NCI-H2107 (cell line): ENCODE measurements at places on chromosomes 1 and 21.

GRCh38 chr1:115091572-115091971, 2.3 kb upstream of the TSPAN2 start:
- no peak for DNase-seq

GRCh38 chr1:2127187-2128145, 67.1 kb downstream of the FAAP20 start:
- DNase-seq = no peak

DNA sequence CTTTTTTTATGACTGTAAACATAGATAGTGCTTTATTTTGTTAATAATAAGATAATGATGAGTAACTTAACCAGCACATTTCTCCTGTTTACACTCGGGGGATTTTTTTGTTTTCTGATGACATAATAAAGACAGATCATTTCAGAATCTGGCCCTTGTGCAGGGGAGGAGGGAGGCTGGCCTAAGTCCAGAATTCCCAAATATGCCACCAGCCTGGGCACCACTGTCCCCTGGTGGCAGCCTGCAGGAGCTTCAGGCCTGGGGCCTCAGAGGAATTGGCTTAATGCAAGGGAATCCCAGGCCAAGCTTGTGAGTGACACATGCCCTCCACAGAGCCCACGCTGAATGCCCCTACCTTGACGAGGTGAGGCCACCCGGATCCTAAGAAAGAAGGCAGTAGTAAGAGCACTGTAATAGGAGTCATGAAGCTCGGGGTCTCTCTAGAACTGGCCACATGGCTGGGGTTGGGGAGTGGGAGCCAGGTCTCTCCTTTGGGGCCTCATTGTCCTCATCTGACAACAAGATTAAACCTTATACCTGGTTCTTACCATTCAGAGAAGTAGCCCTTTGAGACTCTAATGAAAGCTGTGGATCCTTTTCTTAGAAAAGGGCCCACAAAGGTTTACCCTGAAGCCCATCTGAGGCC, 24.1 kb downstream of the ETNK2 start:
- peak; percentile 74 for DNase-seq

- no peak for DNase-seq
These were observed 102.0 kb downstream of the CYYR1 start for GRCh38 chr21:26471099-26471471.

GRCh38 chr21:31780944-31781343, 49.0 kb upstream of the SCAF4 start:
- no peak for DNase-seq
